ENCODE measurements at places on chromosomes 3 and 15.
A peak's percentile ranks its signal among the peaks of the same experiment; 100 is the strongest.

DNA sequence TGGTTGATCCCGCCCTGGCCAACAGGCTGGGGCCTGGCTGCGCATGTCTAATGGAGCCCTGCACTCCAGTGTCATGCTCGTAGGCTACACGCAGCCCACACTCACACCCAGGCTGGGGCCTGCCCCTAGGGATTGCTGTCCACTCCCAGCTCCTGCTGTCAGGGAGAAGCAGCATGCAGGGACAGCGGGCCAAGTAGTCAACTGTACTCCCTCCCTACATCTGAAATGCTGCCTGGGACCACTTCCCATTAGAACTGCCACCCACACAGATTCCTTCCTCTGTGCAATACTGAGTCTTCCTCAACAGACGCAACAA is 16.1 kb downstream of the ALS2CL start:
- DNase-seq: no peak

- no peak for DNase-seq
These were observed 111.4 kb downstream of the PGPEP1L start for GRCh38 chr15:98896002-98896721.

DNA sequence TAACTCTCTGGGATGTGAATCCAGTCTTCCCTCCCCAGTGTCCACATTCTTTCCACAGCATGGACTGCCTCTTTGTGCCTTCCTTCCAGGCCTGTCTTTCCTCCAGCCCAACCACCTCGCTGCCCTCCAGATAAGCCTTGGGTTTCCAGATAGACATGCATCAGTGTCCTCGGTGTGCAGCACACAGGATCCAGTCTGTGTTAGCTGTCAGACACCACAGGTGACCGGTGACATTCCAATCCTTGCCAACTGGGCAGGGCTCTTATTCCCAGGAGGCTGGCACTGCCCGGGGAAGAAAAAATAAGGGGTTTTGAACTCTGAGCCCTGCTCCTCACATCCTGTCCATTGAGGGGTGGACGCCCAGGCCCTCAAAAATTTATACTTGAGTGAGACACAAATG is 6.0 kb upstream of the SLC6A1 start:
- no peak for DNase-seq

DNA sequence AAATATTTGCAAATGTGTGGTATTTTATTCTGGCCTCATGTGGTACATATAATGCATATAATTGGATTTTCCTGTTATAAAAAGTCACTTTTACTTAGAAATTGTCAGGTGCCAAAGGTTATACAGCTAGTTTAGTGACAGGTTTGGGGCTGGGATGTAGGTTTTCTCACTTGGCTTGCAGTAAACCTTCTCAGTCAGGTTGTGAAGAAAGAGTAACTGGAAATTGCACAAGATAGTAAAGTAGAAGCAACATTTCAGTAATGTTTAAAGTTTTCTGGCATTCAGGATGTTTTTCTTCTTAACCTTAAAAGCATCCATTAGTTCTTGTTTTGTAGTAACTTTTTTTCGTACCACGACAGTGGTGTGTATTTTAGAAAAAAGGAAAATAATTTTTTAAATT is 53.9 kb downstream of the MEF2A start:
- DNase-seq: no peak

DNA sequence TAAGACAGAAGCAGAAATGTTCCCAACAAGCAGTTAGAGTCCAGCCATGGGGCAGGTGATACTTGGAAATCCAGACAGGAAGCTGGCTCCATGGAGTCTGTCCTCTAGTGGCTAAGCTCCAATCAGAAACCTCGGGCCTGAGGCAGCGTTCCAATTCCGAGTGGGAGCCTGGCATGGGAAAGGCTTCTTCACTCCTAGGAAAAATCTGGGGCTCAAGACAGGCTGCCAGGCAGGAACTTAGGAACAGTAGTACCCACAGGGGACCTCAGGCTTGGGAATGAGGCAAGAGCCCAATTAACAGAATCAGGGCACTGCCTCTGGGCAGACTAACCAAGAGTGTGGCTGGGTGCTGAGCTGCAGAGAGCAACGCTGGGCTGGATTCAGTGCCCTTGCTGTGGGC is 6.2 kb upstream of the ATP13A4 start:
- DNase-seq: peak; percentile 56

- no peak for DNase-seq
These were observed 831.0 kb upstream of the ARPP21 start for GRCh38 chr3:34808287-34808686.

- DNase-seq: peak; percentile 33
These were observed 1.6 kb downstream of the BBX start for GRCh38 chr3:107524326-107524840.

Data from putamen (tissue), 1 donor.